Adipocyte (in vitro differentiated cells): ENCODE measurements at places on chromosomes 4 and X.
A peak's percentile ranks its signal among the peaks of the same experiment; 100 is the strongest.

DNA sequence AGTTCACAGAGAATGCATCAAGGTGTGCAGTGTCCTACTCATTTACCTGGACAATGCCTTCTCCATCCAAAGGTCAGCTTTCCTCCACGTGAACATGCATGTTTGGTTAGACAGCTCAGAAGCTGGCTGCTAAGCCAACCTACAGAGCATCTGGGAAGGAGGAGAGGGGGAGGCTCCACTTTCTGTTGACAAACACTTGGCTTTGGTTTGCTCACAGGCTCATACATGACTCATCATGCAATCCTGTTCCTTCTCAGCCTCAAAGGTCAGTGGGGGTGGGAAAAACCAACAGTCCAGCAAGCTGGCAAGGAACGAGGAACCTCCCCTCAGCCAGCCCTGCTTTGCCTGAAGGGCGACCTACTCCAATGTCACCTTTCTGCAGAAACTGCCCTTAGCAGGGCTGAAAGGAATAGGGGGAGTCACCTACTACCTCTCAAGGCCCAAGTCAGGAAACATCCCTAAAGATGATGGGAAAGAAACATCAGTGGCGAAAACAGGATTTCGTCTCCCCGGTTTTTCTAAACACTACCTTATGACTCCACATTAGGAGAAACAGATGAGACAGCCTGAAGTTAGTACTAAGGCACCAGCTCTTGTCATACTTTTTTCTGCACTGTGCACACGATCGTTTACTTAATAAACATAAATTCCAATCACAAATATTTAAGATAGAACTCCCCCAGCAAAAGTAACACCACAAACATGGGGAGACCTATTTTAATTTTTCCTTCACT lies 37.9 kb downstream of the RELL1 start:
- DNase-seq, result peak; percentile 95

- DNase-seq, result peak; percentile 4
These were observed 264.9 kb upstream of the PRPS2 start for GRCh38 chrX:12526306-12526705.

DNA sequence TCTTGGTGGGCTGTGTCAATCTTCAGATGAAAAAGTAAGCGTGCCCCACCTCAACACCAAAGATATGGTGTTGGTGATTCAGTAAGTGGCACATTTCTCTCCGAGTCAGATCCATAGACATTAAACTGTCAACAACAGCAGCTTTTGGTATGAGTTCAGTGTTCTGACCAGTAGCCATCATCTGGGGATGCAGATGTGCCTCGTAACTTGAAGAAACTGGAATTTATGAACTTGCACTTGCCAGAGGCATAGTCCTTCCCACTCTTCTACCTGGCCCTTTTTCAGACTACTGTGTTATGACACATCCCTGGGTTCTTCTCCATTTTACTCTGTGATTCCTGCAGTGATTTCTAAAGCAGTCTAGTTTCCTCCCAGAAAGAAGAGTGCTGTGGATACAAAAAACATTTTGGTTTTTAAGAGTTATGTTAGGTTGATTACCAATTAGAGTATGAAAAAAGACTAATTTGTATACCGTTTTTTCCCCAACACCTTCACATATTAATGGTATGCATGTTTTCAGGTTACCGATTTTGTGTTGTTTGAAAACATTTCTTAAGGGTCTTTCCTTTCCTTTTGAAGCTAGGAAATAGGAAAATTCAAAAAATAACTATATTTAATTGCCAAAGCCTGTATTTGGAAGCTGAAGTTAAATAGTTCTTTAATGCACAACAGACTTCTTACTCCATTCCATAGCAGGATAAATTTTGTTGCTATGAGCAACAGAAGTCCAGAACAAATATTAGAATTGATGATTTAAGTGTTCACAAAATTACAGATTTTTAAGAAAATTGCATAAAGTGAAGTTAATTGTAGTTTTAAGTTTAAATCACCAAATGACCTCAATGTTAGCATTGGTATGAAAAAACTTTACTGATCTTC lies 39.3 kb downstream of the NUDT6 start:
- DNase-seq, result no peak

DNA sequence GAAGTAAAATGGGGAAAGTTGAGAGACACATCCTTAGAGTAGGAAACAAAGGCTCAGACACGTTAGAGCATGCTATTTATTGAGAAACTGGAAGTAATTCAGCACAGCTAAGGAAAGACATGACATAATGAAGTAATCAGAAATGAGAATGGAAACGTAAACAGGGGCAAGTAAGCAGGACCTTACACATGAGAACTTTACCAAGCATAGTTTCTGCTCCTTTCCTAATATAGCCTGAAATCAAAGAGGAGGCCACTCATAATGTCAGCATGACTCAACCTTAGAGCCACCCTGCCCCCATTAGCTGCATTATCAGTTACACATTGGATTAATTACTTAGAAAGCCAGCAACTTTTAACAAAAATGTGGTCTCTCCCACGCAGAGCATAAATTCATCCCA lies 558.3 kb upstream of the GRIA3 start:
- DNase-seq, result peak; percentile 50

DNA sequence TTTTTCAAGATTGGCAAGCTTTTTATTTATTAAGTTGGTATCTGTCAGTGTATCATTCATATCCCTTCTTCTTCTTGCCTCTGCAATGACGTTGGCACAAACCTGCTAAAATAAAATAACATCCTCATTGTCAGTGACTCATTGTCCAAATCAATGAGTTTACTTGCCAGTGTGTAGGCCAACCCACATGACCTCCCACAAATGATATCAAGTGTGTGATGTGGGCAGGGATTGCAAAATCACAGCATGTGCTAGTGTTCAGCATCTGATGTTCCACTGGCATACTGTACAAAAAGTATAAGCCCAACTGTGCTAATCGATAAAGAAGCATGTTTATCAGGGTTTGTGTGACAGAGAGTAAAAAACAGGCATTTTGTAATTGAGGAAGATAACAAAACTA lies 25.5 kb downstream of the GPAT3 start:
- DNase-seq, result peak; percentile 37

GRCh38 chrX:110436523-110436922 lies 77.9 kb downstream of the RTL9 start:
- no peak for DNase-seq

GRCh38 chr4:150181536-150181935 lies 103.3 kb downstream of the DCLK2 start:
- no peak for DNase-seq
